ENCODE measurements at places on chromosomes 13 and 19.

GRCh38 chr13:113664751-113665596, 2.0 kb upstream of the GRK1 start:
- no peak for DNase-seq

DNA sequence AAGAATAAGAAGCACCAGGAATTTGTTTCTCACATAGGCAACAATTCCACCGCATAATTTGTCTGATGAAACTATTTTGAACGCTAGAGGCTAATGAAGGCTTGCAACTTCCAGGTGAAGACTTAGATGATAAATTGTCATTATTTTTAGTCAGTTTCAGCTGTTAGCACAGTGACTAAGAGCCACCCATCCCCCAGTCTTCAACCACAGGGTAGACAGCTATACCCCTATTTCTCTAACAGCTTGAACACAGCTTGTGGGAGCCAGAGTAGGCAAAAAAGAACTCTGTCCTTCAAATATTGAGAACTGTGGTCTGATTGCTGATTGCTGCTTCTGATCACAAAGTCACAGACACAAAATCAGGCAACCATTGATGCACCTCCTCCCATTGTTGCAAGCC, 1124.8 kb upstream of the PRR20A start:
- no peak for DNase-seq

DNA sequence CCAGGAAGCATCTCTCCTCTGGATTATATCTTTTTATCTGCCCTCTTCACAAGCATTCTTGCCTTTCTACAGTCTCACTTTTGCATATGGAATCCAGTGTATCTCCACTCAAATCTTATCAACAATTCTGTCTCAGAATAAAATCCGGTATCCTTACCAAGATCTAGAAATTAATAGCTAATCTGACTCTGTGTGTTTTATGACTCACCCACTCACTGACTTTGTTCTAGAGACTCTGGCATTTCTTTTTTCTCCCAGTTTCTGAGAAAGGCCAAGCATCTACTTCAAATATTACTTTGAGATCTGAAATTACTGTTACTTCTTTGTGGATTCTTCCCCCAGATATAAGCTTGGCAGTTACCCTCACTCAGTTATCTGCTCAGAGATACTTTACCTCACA, 913.5 kb upstream of the ATXN8OS start:
- no peak for DNase-seq

DNA sequence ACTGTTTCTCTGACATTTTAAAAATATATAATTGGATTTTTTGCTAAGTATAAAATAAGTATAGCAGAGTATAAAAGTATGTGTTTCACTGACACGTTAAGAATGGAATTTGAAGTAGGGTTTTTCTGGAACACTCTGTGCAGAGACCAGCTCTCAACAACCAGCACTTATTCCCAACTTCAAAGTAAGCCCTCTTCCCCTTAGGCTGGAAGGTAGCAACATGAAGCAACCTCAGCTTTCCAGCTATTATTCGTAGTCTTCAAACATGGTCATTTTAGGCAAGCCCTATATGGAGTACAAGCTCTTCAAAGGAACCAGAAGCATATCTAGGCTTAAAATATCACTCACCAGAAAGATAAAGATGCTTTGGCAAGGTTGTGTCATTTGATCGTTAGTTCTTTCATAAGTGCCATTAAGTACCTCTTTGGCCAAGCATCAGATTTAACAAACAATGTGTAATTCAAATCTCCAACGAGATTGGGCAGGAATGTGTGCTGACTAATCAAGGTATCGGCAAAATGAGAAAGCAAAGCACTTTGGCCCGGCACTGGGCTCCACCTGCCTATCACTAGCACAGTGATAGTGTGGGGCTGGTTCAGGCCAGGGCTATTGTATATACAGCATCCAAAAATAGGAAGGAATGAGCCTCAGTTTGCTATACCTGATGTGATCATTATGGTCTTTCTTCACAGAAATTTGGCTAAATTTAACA, 95.9 kb upstream of the FREM2 start:
- no peak for DNase-seq

DNA sequence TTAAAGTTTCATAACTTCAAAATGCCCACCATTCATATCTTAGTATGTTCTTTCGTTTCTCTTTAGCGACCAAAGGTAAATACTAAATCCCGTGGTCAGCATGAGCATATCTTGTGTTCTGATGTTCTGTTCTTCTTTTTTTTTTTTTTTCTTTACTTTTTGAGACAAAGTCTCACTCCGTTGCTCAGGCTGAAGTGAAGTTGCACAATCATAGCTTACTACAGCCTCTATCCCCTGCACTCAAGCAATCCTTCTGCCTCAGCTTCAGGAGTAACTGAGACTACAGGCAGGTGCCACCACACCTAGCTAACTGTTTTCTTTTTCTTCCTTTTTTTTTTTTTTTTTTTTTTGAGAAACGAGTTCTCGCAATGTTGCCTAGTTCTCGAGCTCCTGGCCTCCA, 60.9 kb upstream of the ATP12A start:
- DNase-seq, result no peak

DNA sequence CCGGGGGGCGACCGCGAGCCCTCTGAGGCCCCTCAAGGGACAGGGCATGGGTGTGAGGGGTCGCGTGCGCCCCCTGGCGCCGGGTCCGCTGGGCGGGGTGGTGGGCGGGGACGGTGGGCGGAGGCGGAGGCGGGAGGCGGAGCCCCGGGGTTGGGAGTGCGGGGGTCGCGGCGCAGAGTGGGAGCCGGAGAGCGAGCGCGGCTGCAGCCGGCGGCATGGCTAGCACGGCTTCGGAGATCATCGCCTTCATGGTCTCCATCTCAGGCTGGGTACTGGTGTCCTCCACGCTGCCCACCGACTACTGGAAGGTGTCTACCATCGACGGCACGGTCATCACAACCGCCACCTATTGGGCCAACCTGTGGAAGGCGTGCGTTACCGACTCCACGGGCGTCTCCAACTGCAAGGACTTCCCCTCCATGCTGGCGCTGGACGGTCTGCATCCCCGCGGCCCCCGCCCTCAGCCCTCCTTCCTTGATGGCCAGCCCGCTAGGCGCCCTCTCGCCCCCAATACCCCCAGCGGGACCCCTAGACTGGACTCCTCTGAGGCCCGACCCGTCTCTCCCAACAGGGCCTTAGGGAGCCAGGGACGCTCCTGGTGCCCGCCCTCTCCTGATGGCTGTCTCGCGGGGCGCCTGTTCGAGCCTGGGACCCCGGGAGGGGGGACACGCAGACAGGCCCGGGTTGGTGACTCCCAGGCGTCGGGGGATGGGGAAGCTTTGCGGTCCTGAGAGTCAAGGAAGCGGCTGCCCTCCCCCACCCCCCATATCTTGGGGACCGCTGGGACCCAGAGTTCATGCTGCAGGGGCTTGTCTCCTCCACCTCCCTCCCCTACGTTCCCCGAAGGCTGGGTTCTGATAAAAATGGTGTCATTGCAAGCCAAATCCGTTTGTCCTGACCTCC, at the start of gene CLDN10:
Gene CLDN10 (plus strand): TSS at position 182 of the 903 bp plus-strand sequence. CDS start 34 bp downstream, at position 216.
- DNase-seq, result no peak

GRCh38 chr13:78620936-78621470, 17.7 kb upstream of the POU4F1 start:
- DNase-seq, result no peak

DNA sequence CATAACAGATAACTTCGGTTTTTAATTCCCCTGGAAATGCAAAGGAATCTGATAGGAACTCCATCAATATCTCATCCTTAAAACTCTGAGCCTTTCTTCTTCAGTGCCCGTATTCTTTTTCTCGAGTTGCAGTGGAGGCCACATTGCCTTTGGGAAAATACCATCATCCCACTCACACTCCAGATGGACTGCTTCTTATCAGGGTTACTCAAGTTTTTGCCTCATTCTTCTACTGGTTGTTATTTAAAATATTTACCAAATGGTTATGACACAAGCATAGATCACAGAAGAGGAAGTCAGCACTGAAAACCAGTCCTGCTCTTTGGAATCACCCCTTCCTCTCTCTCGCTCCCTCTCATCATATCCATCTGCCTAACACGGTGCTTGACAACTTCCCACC, 1020.5 kb upstream of the SLC10A2 start:
- DNase-seq, result no peak

- DNase-seq, result no peak
These were observed 142.3 kb downstream of the PCCA start for GRCh38 chr13:100231176-100231575.

DNA sequence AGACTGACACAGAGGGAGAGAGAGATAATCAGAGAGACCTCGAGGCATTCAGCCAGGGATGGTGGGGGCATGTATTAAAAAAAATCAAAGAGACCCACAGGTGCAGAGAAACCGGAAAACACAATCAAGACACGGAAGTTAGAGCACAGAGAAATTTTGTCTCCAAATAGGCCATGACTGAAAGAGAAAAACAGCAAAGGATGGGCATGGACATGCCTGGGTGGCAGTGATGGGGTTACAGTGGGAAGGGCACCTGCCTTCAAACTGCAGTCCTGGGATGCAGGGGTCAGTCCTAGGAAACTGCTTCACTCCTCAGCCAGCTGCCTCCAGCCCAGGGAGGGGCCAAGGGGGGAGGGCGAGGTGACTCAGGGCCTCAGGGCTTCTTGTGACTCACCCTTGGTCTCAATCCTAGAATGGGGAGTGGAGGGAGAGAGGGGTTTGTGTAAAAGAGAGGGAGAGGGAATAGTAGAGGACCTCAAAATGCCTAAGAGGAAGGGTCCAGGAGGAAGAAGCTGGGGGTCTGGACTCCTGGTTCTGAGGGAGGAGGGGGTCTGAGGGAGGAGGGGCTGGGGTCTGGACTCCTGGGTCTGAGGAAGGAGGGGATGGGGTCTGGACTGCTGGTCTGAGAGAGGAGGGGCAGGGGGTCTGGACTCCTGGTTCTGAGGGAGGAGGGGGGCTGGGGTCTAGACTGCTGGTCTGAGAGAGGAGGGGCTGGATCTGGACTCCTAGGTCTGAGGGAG, 3.6 kb upstream of the KCNN4 start:
- DNase-seq, result peak; percentile 80

DNA sequence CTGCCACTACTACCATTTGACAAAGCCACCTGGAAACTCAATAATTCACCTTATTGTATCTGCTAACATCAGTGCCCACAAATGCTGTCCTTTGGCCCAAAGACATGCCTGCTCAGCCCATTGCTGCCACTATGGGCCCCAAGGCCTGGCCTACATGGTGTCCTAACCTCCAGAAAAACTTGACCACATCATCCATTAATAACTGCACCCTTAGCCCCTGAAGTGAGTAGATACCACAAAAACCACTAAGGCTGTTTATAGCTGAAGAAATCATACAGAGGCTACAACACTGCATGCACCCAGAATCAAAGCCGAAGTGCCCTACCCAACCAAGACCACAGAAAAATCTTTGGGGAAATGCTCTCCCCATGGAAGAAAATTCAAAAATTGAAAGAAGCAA, 932.8 kb upstream of the SLITRK6 start:
- no peak for DNase-seq

- DNase-seq, result no peak
These were observed 583 bp upstream of the ZNF480 start for GRCh38 chr19:52296400-52296772.

DNA sequence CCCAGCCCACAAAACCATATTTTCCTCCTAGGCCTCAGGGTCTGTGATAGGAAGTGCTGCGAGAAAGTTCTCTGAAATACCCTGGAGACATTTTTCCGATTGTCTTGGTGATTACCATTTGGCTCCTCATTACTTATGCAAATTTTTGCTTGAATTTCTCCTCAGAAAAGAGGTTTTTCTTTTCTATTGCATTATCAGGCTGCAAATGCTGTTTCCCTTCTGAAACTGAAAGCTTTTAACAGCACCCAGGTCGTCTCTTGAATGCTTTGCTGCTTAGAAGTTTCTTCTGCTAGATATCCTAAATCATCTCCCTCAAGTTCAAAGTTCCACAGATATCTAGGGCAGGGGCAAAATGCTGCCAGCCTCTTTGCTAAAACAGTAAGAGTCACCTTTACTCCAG, 434.2 kb downstream of the PCDH20 start:
- no peak for DNase-seq

DNA sequence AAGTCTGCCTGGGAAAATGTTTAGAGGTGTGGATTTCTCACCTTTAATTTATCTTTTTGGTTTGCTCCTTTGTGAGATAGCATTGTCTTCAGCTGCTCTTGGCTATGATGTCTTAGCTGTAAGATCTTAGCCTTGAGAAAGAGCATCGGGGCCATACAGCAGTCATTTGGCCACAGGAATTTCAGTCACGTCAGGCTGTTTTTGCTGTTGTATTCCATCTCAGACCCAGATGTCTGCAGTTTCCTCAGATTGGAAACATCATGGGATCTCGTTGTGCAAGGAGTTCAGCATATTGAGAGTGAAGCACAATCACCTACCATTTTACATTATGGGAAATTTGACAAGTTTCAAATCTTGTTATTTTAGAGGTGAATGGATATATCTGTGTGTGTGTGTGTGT, 89.3 kb upstream of the C1QTNF9B start:
- no peak for DNase-seq

DNA sequence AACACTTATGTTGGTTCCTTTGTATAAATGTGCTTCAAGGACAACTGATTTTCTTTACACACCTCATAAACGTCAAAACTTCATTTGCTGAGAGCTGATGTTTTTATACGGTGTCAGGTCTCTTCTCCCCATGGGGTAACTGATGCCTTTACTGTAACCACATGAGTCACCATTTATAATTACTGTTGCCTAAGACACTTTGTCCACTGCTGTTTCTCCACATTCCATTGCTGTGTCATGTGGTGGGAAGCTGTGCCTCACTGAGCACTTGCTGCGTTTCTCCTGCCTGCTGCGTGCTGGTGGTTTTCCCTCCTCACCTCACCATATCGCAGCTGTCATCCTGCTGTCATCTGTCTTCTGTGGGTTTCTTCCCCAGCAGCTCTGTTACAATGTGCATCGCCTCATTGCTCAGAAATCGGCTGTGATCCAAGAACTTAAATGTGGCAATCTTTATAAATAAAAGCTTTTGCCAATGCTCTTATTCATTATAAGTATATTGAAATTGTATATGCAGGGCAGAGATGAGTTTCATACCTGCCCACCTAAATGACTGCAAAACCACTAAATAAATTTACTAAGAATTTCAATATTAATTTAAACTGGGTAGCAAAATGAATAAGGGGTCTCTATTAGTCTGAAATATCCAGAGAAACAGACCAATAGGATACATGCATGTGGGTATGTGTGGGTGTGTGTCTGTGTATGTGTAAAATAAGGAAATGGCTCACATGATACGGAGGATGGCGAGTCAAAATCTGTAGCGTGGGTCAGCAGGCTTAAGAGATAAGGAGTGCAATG, 547.0 kb upstream of the SLITRK5 start:
- DNase-seq, result no peak

GRCh38 chr13:86848716-86849115, 822.5 kb upstream of the SLITRK5 start:
- DNase-seq, result no peak

- DNase-seq, result no peak
These were observed 403.5 kb upstream of the GPC6 start for GRCh38 chr13:92823059-92823458.

DNA sequence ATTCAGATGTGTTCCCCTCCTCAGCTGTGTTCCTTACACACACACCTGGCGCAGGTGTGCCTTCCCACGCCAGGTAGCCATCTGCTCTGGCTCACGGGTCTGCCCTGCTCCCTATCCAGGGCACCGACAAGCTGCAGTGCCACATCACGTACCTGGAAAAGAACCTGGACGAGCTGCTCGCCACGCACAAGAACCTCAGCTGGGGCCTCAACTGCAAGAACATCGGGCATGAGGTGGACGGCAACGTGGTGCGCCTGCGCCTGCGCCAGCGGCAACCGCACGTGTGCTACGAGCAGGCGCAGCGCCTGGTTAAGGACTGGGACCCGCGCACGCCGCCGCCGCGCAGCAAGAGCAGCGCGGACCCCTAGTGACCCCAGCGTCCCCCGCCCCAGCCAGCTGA, 26.5 kb upstream of the CASP14 start:
- no peak for DNase-seq

All from CD4-positive, alpha-beta T cell (primary cell).